ENCODE measurements at places on chromosomes 16 and 17.

GRCh38 chr17:2962729-2963128 lies 100.7 kb downstream of the OR1D5 start:
- no peak for DNase-seq

DNA sequence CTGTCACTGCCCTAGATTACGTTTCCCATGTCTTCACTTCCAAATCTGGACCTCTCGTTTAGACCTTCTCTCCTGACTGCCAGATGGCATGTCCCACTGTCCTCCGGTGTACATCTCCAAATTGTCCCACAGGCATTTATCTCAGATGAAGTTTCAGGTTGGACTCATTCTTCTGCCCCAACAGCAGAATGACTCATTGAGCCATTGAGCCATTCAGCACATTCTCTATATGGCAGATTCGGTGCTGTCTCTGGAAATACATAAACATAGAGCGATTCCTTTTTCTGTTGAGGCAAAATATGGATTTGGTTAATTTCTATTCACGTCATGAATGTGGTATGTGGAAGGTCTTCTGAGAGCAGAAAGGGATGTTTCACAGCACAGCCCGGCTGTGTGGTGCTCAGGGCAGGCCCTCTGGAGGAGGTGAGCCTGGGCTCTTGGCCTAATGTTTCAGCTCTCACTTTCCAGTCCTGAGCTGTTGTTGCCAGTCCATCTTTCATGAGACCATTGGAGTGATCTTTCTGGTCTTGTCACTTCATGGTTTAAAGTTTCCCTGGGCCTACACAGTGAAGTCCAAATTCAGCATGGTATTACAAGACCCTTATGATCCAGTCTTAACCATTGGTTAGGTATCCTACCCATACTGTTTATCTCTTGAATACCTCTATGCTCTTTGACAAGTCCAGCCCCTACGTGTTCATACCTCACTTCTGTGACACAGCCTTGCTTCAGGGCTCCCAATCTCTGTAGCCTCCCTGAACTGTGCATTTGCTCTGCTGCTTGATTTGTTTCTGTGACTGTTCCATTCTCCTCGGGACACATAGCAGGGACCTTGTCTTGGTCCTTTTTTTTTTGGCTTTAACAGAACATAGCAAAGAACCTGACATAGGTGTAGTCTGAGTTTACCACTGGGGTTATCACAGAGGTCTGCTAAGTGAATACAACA lies 15.9 kb downstream of the HAPSTR1 start:
- no peak for DNase-seq

DNA sequence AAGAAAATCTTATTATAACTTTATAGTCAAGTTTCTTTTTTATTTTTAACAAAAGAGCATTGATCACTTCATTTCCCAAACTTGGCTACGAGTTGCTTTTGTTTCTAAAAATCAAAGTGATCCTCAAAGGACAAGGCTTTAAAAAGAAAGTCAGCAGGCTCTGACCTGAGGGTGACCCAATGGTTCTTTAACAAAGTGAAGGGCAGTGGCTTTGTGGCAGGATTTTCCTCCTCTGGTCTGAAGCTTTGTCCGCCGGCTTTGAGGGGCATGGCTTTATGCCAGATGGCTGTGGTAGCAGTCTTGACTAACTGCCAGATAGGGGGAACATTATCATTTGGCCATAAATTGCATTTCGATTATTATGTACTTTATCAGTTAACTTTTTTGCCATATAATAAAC lies 28.5 kb downstream of the IQCK start:
- no peak for DNase-seq

GRCh38 chr16:81451753-81452680 lies 7.4 kb downstream of the CMIP start:
- DNase-seq = no peak

- no peak for DNase-seq
Measured at GRCh38 chr16:53805752-53806151, 101.8 kb downstream of the FTO start.
